ENCODE measurements at places on chromosomes 13 and 19. TPM values are rescaled to one million over a fixed set of nuclear protein-coding genes. Genes with fewer than 3 reads are reported as not detected.
A peak's percentile ranks its signal among the peaks of the same experiment; 100 is the strongest.

- no peak for DNase-seq
Observed at GRCh38 chr19:28020619-28021258, 1192.2 kb downstream of the UQCRFS1 start.

DNA sequence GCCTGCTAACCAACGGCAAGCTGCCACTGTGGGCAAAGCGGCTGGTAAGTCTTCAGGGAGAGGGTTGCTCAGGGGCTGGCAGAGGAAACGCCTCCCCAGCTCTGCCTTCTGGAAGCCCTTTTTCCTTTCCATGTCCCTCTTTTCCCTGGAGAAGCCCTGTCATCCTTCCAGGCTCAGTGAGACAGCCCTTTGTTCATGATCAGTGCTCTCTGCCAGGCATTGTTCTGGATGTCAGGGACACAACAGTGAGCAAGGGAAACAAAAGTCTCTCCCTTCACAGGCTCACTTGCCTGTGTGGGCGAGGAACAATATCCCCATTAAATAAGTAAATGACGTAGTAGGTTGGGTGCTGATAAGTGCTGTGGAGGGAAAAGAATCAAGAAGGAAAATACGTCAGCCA lies 13.9 kb upstream of the OVOL3 start:
- DNase-seq = no peak

GRCh38 chr19:18990128-18990708 lies 43.1 kb downstream of the SUGP2 start:
- no peak for DNase-seq

DNA sequence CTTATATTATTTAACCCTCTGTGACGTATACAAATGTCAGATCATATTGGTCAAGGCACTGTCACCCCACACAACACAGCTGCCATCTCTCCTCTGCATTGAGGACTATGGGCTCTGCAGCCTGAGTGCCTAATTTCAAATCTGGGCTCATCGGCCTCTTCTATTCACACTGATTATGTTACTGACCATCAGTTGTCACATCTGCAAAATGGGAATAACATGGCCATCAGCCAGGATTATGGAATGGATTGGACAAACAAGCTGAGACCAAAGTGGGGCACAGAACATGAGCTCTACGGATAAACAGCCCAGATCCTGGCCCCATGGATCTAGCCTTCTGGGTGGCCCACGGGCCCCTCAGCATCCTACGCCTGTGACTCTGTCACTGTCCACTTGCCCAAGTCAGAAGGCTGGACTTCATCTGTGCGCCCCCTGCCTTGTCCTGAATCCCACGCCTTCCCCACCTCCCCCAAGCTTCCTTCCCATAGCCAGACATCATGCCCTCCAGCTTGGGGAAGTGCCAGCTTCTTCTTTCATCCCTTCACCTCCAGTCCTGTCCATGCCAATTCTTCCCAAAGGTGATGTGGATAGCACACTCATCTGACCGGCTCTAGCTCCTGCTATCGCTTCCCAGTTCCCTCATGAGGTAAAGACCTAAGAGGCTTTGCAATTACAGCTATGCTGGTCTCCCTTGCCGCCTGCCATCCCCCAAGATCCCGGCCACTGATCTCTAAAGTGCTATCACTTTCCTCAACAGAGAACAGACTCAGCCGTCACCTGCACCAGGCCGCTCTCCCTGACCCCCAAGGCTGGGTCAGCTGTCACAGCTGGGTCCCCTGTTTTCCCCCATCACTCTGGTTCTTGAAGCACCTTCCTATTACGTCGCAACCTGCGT lies 872 bp downstream of the FARSA start:
- no peak for DNase-seq

GRCh38 chr13:80860845-80861244 lies 519.9 kb upstream of the SPRY2 start:
- no peak for DNase-seq

- DNase-seq = no peak
Observed at GRCh38 chr19:5205381-5205780, 135.2 kb downstream of the PTPRS start.

- no peak for DNase-seq
Observed at GRCh38 chr13:112605531-112605990, 17.6 kb upstream of the TUBGCP3 start.

DNA sequence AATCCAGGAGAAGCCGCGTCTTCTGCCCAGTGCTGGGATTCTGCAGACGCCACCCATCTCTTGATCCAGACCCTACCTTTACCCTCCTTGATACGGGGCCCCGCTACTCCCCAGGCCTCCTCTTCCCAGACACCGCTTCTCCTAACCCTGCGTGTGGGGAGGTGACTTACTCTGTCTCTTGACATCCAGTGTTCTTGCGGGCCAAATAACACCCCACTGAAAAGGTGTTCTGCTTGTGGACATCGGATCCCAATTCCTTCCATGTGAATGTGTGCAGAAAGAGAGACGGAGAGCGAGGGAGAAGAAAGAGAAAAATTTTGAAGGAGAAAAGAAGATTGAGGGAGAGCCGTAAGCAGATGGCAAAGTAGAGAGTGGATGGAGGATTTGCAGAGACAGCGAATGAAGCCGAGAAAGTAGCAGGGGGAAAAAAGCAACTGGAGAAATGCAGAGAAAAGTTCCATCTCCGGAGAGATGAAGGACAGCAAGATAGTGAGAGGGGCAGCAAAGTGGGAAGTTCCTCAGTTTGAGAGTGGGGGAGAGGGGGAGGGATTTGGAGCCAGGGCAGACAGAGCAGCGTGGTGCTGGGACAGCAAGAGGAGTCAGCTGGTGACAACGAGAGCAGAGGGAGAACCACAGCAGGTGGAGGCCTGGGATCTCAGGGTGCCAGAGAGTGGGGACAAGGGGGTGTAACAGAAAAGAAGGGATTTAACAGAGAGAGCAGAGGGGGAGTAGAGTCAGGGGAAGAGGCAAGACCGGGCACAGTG lies 814 bp downstream of the ZNF480 start:
- no peak for DNase-seq

- DNase-seq = no peak
Observed at GRCh38 chr19:29545866-29546582, 20.2 kb downstream of the VSTM2B start.

GRCh38 chr13:45108716-45109101 lies 11.6 kb upstream of the GTF2F2 start:
- no peak for DNase-seq

- no peak for DNase-seq
Observed at GRCh38 chr13:73984201-73984600, 150.0 kb downstream of the KLF12 start.

- DNase-seq = no peak
Observed at GRCh38 chr13:54989418-54989817, 1960.8 kb downstream of the OLFM4 start.

- DNase-seq = no peak
Observed at GRCh38 chr13:69595181-69595580, 512.4 kb upstream of the ATXN8OS start.

GRCh38 chr19:45189971-45190370 lies 11.4 kb downstream of the BLOC1S3 start:
- DNase-seq = no peak

DNA sequence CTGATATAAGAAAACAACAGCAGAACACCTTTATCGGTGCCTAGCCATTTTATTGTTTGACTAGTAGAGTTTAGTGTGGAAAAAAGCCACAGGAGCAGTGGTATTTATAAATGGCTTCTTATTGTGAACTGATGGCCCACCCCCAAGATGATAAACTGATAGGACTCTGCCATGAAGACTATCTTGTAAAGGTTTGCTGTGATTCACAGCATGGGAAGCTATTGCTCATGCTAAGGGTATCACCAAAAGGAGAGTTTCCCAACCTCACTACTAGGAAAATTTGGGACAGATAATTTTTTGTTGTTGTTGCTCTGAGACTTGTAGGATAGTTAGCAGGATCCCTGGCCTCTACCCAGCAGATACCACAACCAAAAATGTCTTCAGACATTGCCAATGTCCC lies 12.0 kb upstream of the SLC7A1 start:
- DNase-seq = no peak

- no peak for DNase-seq
Observed at GRCh38 chr13:21964686-21965085, 293.8 kb downstream of the FGF9 start.

DNA sequence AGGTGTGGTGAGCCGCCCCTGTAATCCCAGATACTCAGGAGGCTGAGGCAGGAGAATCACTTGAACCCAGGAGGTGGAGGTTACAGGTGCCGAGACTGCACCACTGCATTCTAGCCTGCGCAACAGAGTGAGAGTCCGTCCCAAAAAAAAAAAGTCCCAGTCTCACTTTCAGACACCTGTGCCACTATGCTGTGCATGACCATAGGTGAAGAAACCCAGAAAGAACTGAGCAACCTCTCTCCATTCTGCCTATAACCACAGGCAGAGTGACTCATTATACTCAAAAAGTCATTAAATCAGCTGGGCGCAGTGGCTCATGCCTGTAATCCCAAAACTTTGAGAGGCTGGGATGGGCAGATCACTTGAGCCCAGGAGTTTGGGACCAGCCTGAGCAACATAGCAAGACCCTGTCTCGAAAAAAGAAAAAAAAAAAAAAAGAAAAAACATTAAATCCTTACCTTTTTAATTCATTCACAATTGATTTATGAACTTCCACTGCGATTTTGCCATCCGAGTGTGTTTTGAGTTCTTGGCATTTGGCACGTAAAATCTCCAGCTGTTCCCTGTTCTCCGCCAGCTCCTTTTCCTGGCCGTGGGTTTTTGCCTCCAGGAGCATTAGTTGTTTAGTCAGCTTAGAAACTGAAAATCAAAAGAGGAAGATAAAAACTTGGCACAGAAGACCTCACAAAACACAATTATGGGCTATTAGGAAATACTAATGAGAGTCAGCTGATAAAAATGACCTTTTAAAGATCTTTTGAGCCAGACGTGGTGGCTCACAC lies 45.5 kb upstream of the SLC7A9 start:
- no peak for DNase-seq

GRCh38 chr19:45952341-45952685 lies 21.4 kb downstream of the NOVA2 start:
- no peak for DNase-seq

DNA sequence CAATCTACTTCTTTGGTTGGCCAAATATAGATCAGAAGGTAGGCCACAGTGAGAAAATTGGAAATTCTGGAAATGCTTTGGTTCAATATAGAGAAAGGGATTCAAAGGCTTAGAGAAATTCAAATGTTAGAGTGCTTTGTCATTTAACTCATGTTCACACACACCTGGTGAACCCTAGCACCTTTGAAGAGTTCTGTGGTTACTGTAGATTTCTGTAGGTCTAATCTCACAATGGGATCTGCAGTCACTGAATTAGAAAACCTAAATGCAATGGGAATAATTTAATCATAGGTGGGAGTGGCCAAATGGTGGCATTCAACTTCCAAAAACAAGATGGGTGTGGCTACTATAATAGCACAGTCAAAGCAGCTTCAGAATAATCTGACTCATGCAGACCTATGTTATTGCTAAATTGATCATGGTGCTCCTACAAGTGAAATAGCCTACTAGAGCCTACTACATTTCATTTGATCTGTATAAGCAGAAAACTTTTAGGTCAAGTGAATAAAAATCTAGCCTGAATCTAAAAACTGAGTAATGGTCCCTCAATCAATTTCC lies 1152.9 kb downstream of the PCDH9 start:
- no peak for DNase-seq

DNA sequence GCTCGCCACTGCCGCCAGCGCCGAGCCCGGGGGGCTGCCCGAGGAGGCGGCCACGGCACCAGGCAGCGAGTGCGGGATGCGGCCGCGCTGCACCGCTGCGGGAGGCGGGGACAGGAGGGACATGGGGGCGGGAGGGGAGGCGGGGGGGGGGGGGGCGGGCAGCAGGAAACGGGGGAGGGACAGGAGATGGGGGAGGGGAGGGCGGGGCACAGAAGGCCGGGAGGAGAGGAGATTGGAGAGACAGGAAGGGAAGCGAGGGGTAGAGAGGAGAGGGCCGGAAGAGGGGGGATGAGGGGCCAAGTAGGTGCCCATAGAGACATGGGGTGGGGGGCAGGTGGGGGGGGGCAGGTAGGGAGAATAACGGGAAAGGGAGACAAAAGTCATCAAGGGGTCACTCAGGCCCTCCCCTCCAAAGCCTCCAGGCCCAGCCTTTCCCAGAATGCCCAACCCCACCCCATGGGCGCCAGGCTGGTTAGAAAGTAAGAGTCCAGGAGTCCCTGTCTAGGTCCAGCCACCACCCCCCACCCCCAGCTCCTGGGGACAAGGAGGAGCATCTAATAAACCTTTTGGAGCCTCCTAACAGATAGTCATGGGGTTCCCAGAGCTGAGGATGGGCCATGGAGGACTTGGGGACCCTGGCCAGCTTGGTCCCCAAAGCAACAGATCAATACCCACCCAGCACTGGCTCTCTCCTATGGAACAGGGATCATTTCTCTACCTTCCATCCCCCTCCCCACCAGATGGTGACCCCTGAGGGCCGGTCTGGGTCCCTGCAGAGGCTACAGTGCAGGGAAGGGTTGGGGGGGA lies 9.5 kb downstream of the NR2F6 start:
- peak; percentile 44 for DNase-seq

- DNase-seq = no peak
Observed at GRCh38 chr13:63124863-63125262, 1709.2 kb upstream of the PCDH20 start.

GRCh38 chr19:41422955-41423354 lies 4.2 kb downstream of the B3GNT8 start:
- DNase-seq = no peak

DNA sequence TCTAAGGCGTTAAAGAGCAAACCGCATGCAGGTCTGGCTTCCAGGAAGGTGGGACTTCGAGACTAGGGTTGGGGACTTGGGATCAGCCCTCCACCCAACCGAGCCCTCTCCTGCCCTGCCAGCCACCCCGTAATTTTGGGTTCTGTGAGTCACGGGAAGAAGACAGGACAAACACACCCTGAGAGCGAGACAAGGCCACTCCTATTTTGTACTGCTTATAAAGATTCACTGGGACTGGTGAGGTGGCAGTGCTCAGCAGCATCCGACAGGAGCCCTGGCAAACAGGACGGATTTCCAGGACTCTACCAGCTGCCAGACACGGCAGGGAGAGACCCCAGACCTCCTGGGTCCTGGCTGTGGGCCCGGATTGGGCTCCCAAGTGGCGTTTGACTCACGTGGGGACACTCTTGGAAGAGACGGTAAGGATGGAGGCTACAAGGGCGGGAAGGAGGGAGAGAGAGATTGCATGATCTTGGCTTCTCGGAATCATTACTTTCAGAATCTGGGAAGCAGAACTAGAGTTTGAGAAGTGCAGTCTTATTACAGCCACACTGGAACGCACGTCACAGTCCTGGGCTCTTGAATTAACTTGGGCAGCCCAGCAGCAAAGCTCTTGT lies at the start of gene C5AR2:
Gene C5AR2, plus strand, starts transcription at position 245 of the 617 bp plus-strand sequence. CDS start 8,625 bp downstream, outside the sequence.
- no peak for DNase-seq

- DNase-seq = peak; percentile 73
Observed at GRCh38 chr19:49506575-49507105, 5.8 kb upstream of the FCGRT start.

GRCh38 chr19:29687244-29687896 lies 22.1 kb downstream of the PLEKHF1 start:
- DNase-seq = peak; percentile 90

- no peak for DNase-seq
Observed at GRCh38 chr13:38970380-38971051, 20.1 kb downstream of the STOML3 start.

Gene ZNF540
- 8.4 TPM for total RNA-seq

Gene ANGPTL8
- 1.9 TPM for total RNA-seq

Gene PPP1R15A
- total RNA-seq = 45.1 TPM

Gene TGFB1
- 48.0 TPM for total RNA-seq

Gene DPRX
- total RNA-seq = not detected

Gene ZNF667
- total RNA-seq = 8.5 TPM

Gene RNF17
- total RNA-seq = not detected

Gene MAN2B1
- 90.5 TPM for total RNA-seq

Gene DNAAF3
- total RNA-seq = 11.4 TPM

Gene TMEM221
- 0.13 TPM for total RNA-seq

Gene ERFL
- total RNA-seq = 0.69 TPM

Gene CGB5
- not detected for total RNA-seq

Gene SPACA4
- not detected for total RNA-seq

Gene WDR88
- total RNA-seq = not detected
